ENCODE measurements at places on chromosomes 16 and 17.

DNA sequence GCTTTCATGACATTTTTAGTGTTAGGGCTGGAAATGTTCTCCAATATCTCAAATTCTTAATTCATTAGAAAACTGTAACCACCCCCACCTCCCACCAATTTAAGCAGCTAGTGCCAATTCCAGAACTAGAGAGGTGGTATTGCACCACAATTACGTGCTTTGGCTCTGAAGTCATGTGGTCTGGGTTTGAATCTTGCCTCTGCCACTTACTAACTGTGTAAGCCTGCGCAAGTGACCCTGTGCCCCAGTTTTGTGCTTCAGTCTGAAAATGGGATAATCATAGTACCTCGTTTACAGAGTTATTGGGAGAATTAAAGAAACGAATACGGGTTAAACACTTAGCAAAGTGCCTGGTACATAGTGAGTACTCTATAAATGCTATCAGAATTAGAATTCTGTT, 14.2 kb upstream of the MPHOSPH6 start:
- peak; percentile 28 for DNase-seq

DNA sequence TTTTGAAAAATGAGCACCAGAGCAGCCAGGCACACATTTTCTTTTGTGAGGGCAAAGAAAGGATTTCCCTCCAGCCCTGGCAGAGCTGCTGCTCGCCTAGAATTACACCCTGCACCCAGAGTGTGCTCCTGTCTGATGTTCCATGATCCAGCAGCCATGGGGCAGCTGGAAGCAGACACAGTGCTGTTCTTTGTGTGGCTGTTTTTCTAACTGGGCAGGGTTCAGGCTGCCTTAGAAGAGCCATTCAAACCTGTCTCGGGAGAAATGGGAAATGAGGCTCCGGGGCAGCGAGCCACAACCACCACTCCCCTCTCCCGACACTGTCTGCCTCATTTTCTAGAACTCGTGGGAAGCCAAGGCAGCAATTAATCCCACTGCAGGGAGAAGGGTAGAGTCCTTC, 28.9 kb downstream of the LITAF start:
- DNase-seq = no peak

GRCh38 chr16:83345846-83346640, 461.7 kb upstream of the HSBP1 start:
- DNase-seq = no peak

DNA sequence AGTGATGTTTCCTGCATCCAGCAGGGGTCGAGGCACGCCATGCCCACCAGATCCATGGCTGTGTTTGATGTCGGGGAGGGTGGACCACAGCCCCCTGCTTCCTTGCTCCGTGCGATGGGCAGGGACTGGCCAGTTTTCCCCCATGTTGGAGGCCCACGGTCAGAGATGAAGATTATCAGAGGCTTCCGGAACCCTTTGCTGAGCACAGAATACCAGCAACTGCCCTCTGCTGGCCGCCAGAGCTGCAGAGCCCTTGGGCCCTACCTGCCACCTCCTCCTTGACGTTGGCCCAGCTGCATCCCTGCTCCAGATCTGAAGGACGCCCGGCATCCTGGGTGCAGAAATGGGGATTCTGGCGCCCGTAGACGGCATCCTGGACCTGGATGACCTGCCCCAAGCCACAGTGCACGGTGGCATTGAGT, 23.7 kb upstream of the BCO1 start:
- DNase-seq = no peak

- no peak for DNase-seq
These were observed 75.8 kb downstream of the ABCC6 start for GRCh38 chr16:16147316-16147999.

DNA sequence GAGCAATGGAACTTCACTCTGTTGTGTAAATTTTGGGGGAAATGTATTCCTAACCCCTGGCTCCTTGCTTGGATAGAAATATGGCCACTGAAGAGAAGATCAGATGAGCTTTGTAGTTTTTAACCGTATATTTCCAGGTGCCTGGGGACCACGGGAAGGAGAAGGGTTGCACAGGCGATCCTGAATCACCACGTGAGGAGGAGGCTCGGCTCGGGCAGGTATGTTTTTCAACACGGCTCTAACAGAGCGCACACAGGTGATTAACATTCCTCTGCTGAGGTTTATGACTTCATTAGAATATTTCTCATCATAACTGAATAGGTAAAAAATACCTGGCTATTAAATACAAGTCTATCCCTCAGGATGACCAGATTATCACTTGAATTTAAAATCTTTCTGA, 495.0 kb upstream of the ZFHX3 start:
- no peak for DNase-seq

GRCh38 chr16:75965504-75966374, 239.4 kb upstream of the CPHXL start:
- no peak for DNase-seq
